Choroid plexus epithelial cell (primary cell): ENCODE measurements at places on chromosomes 7 and 10.
A peak's percentile ranks its signal among the peaks of the same experiment; 100 is the strongest.

DNA sequence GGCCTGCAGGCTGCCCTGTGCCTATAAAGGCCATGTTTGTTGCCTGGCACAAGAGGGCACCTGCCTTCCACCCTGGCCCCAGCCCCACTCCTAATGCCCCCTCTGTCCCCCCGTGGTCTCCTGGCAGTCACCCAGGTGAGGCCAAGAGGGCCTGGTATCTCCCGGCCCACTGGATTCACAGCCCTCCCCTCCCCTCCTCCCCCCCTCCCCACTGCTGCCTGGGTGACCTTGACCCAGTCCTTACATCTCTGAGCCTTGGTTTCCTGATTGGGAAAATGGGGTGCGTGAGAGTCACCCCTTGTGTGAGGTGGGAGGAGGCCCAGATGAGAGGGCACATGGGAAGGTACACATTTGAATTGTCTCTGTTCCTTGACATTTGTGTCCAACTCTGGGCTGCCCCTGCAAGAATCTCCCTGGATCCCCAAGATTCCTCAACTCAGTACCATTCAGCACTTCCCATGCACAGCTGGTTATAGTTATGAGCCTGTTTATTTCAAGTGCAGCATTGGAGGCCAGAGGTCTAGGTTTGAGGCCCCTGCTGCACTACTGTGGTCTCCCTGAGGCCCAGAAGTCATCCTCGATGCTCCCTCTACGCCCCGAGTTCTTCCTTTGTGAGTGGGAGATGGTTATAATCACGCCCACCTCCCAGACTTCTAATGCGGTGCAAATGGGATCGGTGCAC is 58.9 kb downstream of the TMEM270 start:
- no peak for DNase-seq

DNA sequence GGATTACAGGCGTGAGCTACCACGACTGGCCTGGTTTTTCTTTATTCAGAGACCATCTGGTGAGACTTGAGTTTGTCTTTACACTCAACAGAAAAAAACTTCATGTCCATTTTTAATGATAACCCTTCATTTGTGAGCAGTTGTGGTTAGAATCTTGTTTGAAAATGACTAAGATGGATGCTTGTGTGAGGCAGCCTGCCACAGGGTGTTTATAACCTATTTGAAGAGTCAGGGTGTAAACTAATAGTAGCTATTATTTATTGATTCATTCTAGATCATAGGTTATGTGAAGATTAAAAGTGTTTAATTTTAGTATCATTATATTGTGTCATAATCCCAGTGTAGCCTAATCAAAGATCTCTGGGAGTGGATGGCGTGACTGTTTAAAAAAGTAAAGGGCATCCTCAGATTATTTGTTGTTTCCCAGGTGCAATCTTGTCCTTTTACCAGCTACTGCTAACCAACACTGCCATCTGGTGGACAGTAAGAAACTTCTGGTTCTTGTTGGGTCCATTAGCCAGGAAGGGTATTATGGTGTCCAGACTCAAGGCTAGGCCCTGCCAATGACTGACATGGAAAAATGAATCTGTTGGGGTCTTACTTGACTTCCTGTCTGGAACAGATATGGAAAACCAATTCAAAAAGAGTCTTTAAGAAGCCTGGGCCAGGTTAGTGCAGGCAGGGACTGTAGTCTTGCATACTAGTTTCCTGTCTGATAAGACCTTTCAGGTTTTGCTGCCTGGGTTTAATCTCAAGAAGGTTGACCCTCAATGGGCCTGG is 24.9 kb downstream of the NRBF2 start:
- DNase-seq: peak; percentile 96

DNA sequence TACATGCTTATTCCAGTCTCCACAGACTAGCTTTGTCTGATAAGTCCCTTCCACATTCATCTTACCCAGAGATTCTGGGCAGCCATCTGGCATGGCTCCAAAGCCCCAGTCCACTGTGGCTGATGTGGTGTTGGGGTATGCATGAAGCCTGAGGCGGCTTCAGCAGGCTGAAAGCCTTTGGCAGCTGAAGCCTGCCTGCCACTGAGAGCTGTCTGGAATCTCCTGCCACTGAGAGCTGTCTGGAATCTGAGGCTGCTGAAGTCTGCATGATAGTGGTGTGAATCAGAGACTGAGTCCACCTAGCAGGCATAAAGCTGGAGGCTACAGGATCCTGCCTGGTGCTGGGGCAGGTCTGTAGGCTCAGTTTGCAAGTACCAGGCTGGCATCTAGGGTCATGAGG is 87.1 kb downstream of the DYNC1I1 start:
- DNase-seq: peak; percentile 71

GRCh38 chr10:5512331-5512730 is 12.4 kb upstream of the CALML3 start:
- no peak for DNase-seq

GRCh38 chr7:2440608-2441245 is 35.5 kb downstream of the GRIFIN start:
- peak; percentile 30 for DNase-seq

- peak; percentile 68 for DNase-seq
These were observed 127.6 kb upstream of the SLC26A5 start for GRCh38 chr7:103573479-103574058.

GRCh38 chr10:33661580-33662336 is 327.3 kb upstream of the NRP1 start:
- peak; percentile 56 for DNase-seq

DNA sequence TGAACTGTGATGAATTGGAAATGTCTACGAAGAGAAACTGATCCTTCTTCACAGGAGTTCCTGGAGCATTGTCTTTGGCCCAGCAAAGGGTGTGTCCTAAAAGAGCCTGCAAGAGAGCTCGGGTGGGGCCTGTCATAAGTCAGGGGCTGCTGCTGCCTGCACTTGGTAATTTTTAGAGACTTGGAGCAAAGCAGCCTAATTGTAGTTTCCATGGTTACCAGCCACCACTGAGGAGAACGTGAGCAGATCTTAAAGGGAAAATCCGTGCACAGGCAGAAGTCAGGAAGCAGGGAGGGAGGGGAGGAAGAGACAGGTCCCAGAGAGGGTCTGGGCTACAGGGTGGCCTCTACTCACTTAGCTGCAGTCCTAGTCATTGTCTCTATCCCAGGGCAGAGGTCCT is 463.6 kb downstream of the PLXNA4 start:
- no peak for DNase-seq

DNA sequence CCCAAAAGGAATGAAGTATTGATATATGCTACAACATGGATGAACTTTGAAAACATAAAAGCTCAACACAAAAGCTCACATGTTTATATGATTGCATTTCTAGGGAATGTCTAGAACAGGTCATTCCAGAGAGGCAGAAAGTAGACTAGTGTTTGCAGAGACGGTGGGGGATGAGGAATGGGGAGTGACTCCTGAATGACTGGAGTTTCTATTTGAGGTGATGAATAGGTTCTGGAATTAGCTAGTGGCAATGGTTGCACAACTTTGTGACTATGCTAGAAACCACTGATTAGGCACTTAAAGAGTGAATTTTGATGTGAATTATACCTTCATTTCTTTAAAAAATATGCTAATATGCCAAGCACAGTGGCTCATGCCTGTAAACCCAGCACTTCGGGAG is 6.9 kb downstream of the KPNA7 start:
- peak; percentile 67 for DNase-seq

DNA sequence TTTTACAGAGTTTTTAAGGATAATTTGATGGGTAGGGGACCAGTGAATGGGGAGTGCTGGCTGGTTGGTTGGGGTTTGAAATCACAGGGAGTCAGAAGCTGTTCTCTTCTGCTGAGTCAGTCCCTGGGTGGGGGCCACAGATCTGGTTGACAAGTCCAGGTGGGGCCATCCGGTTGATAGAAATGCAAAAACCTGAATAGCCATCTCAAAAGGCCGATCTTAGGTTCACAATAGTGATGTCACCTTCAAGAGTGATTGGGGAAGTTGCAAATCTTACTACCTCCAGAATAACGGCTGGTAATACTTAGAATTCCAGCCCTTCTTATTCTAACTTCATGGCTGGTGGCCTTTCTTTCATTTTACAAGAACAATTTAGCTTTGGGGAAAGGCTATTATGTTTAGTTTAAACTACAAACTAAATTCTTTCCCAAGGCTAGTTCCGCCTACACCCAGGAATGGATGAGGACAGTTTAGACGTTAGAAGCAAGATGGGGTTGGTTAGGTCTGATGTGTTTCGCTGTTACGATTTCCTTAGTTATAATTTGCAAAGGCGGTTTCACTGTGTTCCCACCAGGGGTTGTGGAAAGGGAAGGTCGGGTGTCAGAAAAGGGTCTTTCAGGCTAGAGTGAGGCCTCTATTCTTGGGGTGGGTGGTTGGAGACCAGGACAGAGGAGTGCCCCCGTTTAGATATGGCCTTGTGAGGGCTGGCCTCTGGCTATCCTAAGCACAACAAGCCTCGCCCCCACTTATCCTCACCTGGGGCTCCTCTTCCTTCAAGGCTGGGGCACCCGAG is 27.4 kb downstream of the IFT22 start:
- no peak for DNase-seq

GRCh38 chr7:131633342-131633843 is 77.0 kb upstream of the PODXL start:
- peak; percentile 76 for DNase-seq

DNA sequence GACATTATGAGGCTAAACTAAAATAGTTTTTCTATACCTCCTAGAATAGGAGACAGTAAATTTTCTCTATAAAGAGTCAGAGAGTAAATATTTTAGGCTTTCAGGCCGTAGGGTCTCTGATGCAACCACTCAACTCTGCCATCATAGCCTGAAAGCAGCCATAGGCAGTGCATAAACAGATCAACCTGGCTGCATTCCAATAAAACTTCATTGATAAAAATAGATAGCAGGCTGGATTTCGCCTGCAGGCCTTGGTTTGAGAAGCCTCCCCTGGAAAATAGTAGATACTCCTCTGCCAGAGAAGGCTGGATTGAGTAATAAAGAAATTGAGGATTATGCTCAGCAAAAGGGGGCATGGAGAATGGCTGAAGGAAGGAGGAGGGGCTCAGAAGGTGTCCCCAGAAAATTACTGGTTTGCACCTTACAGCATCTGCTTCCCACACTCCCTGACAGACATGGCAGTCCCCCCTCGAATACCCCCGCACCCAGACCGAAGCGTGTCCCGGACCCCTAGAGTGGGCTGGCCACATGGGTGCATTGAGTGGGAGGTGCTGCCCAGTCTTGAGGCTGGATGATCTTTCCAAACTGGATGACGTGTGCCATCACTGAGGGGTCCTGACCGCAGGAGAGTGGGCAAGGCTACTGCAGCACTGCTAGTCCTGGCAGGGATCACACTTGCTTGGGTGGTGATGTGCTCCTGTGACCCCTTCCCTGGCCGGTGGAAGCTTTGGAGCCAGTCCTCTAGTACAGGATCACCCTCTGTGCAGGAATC is 126.6 kb downstream of the PTPN20 start:
- DNase-seq: no peak

- no peak for DNase-seq
These were observed 61.3 kb downstream of the XPNPEP1 start for GRCh38 chr10:109862041-109862440.

- no peak for DNase-seq
These were observed at the start of gene SCIN for GRCh38 chr7:12570534-12571461. TSS of gene SCIN (plus strand) at chr7:12570720. CDS start at chr7:12570787, 67 bp downstream.

DNA sequence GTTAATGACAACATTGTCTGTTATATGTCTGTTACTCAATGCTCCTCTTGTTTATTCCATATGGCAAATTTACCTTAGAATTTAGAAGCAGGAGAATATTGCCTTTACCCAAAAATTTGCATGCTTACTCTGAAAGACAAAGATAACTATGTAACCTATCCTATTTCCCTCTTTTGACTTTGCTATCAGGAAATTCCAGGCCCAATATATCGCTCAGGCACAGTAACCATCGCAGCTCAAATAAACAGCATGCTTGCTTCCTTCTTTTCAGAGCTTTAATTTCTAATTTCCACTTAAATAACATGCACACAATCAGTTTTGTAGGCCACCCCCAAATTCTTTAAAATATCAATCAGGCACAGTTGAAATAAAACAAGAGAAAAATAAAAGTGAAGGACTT is 57.8 kb downstream of the EBLN1 start:
- DNase-seq: no peak

DNA sequence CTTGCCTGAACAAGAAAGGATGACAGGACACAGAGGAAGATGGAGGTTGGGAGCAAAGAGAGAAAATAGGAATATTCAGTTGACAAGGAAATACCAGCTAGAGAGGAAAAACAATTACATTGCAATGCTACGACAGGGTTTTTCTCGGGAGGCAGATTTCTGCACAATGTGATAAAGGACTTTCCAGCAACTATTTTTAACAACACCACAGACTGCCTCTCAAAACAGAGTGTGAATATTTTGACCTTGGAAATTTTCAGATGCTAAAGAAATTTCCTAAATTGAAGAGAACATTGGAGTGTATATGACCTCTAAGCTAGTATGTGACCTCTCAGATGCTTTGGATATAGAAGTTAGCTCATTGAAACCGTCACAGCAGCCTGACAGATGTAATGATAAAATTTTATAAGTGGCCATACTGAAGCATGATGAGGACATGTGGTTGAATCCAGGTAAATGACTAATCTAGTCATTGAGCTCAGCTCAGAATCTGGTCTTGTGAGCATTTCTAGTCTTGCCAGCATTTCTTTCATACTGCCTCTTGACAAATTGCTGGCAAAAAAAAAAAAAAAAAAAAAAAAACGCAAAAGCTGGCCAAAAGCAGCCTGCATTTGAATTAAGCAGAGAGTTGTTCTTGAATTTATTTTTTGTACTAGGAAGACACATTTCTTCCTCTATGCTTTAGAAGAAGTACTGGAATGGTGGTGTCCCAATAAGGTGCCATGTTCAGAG is 24.4 kb downstream of the GPR141 start:
- no peak for DNase-seq

DNA sequence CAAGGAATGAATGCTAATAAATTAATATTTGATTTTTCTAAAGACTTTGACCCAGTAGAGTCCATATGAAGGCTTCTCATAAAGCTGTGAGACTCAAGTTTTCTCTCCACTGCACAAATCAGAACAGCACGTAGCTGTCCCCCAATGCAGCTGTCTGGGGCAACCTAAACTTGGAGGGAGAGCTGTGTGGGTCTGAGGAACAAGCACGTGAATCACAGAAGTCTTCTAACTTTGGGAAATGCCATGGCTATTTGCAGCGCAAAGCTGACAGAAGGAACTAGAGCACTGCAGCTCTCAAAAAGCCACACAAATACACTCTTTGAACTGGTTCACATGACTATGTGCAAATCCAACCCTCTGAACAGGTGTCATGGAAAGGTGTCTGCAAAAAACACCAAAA is 47.9 kb downstream of the COL1A2 start:
- DNase-seq: no peak

- no peak for DNase-seq
These were observed 13.6 kb downstream of the PTPRE start for GRCh38 chr10:127920306-127921074.

GRCh38 chr7:5430612-5430947 is 6.9 kb upstream of the TNRC18 start:
- DNase-seq: no peak

DNA sequence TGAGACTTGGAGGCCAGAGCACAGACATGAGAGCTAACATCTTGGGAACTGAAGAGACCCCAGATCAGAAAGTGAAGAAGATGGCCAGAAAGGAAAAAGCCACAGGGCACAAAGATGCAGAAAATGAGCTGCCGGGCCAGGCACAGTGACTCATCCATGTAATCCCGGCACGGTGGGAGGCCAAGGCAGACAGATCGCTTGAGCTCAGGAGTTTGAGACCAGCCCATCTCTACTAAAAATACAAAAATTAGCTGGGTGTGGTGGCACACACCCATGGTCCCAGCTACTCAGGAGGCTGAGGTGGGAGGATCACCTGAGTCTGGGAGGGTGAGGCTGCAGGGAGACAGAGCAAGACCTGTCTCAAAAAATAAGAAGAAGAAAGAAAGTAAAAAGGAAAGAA is 81.4 kb upstream of the MGMT start:
- no peak for DNase-seq
